ENCODE measurements at places on chromosomes 7 and 10.
A peak's percentile ranks its signal among the peaks of the same experiment; 100 is the strongest.

- no peaks in the 10 kb centered on the region for H3K36me3 ChIP-seq
- no peak overlapping the region for H3K27ac ChIP-seq
- H3K4me1 ChIP-seq, result no peaks in the 10 kb centered on the region
- no peak for DNase-seq
- no peak overlapping the region for H3K4me3 ChIP-seq
- H3K27me3 ChIP-seq, result no peaks in the 10 kb centered on the region
Observed at GRCh38 chr7:123327661-123328060, 127.9 kb upstream of the SLC13A1 start.

- no peaks in the 10 kb centered on the region for H3K36me3 ChIP-seq
- H3K4me3 ChIP-seq, result no peak overlapping the region
- DNase-seq, result no peak
- H3K27me3 ChIP-seq, result peaks cover 54% of the 10 kb centered on the region
- H3K4me1 ChIP-seq, result peaks cover 34% of the 10 kb centered on the region
- no peak overlapping the region for H3K27ac ChIP-seq
Observed at GRCh38 chr10:75616874-75617478, 185.6 kb downstream of the LRMDA start.

DNA sequence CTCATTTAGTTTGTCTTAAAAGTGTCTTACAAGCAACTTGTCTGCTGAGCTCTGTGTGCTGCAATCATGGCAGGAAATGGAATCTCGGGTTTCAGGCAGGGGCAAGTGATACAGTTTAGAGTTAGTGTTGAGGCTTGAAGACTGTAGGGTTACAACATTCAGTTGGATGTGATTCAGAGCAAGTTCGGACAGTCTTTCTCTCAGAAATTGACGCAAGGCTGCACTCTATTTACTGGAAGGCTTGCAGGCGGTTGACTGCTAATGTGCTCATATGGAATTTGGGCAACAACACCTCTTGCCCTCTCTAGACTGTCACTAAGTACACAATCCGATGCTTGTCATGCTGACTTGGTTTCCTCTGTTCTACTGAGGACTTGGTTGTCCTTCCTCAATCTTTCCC, 161.7 kb upstream of the BMPER start:
- H3K4me1 ChIP-seq, result peaks cover 5% of the 10 kb centered on the region
- peaks cover 5% of the 10 kb centered on the region for H3K27me3 ChIP-seq
- DNase-seq, result no peak
- no peak overlapping the region for H3K4me3 ChIP-seq
- H3K36me3 ChIP-seq, result no peaks in the 10 kb centered on the region

- H3K27ac ChIP-seq, result no peak overlapping the region
- H3K27me3 ChIP-seq, result no peaks in the 10 kb centered on the region
- peaks cover 5% of the 10 kb centered on the region for H3K36me3 ChIP-seq
- no peak overlapping the region for H3K4me3 ChIP-seq
- no peak for DNase-seq
Observed at GRCh38 chr7:105470090-105470489, 52.0 kb downstream of the PUS7 start.

DNA sequence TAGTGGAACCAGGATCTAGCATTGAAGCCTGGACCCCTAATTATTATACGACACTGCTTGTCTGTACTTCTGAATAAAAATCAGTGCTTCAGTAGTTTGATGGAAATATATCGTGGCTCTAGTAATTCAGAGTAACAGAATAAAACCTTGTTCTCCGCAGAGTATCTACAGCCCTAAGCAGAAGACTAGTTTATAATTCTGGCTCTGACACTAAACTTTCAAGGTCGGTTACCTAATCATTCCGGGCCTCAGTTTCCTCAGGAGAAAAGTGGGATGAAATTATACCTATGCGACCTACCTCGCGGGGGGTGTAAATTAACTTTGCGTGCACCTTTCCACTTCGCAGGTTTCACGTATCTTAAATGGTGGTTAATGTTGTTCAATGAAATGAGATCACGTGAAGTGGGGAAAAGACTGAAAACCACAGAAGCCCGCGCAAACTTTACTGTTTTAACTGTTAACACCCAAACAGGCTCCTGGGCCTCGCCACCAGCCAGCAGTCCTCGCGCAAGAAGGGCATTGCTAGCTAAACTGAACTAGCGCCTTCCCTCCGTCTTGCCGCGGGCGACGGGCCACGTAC, 615 bp downstream of the THAP5 start:
- peaks cover 25% of the 10 kb centered on the region for H3K36me3 ChIP-seq
- H3K4me1 ChIP-seq, result peaks cover 35% of the 10 kb centered on the region
- H3K27me3 ChIP-seq, result no peaks in the 10 kb centered on the region
- H3K27ac ChIP-seq, result peak overlapping the region; percentile 99

- no peak overlapping the region for H3K4me3 ChIP-seq
- no peak overlapping the region for H3K27ac ChIP-seq
- H3K27me3 ChIP-seq, result peaks cover 23% of the 10 kb centered on the region
- DNase-seq, result no peak
- H3K4me1 ChIP-seq, result no peaks in the 10 kb centered on the region
Observed at GRCh38 chr10:26650406-26650805, 47.1 kb upstream of the PDSS1 start.

DNA sequence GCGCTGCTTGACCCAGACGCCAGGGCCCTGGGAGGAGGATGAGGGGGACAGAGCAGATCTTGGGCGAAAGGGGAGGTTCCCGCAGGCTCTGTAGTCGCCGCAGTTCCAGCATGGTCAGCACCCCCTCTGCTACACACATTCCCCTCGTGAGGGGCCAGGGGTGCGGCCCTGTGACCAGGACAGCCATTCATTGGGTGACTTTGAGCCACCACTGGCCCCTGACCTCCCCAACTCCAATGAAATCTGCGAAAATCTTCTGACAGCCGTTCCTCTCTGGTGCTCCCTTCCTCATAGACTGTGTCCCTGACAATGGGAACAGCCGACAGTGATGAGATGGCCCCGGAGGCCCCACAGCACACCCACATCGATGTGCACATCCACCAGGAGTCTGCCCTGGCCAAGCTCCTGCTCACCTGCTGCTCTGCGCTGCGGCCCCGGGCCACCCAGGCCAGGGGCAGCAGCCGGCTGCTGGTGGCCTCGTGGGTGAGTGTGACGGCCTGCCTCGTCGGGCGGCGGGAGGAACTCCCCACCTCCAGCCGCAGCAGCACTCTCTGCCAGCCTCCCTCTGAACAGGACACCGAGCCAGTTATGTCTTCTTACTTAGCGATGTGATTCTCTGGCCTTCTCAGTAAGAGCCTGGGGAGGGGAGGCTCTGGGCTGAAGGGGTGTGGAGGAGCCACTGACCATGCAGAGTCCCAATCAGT, 825 bp downstream of the TMEM176A start:
- no peak overlapping the region for H3K27ac ChIP-seq
- H3K4me3 ChIP-seq, result peak overlapping the region; percentile 57
- DNase-seq, result no peak
- H3K36me3 ChIP-seq, result no peaks in the 10 kb centered on the region
- H3K4me1 ChIP-seq, result peaks cover 4% of the 10 kb centered on the region
- H3K27me3 ChIP-seq, result peaks cover 80% of the 10 kb centered on the region

- DNase-seq, result no peak
- no peaks in the 10 kb centered on the region for H3K4me1 ChIP-seq
- H3K27me3 ChIP-seq, result peaks cover 38% of the 10 kb centered on the region
- no peaks in the 10 kb centered on the region for H3K36me3 ChIP-seq
- no peak overlapping the region for H3K27ac ChIP-seq
Observed at GRCh38 chr10:105195831-105196230, 554.7 kb downstream of the SORCS3 start.

DNA sequence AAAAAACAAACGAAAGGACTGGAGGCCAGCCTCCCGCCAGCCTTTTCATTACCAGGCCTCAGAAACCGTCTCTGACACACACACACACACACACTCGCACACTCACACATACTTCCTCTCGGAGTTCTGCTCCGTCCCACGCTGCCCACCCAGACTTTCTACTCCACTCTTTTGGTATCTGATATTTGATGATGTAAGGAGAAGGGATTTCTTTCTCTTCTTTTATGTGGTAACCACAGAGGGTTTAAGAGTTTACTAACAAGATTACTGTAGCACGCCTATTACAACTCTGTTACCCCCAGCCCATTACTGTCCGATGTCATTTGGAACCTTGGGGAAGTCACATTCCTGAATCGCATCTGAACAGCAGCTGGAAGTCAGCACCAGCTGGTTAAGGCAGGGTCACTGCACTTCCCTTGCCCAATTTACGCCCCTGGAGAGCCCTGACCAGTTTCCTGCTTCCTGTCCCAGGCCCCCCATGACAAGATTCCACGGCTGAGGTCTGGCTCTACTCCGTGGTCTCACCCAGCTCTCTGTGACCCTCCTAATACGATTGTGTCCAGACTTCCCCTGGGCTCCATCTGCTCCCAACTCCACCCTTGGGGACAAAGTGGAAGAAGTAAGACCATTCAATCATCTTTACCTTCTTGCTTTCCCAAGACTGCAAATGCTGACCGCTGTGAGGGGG, 1.1 kb downstream of the DENND2A start:
- DNase-seq, result no peak
- H3K27ac ChIP-seq, result peak overlapping the region; percentile 96
- H3K4me1 ChIP-seq, result peaks cover 46% of the 10 kb centered on the region
- H3K27me3 ChIP-seq, result no peaks in the 10 kb centered on the region

GRCh38 chr10:129096065-129096984, 370.7 kb upstream of the MGMT start:
- H3K36me3 ChIP-seq, result no peaks in the 10 kb centered on the region
- no peak overlapping the region for H3K4me3 ChIP-seq
- H3K27ac ChIP-seq, result peak overlapping the region; percentile 72

DNA sequence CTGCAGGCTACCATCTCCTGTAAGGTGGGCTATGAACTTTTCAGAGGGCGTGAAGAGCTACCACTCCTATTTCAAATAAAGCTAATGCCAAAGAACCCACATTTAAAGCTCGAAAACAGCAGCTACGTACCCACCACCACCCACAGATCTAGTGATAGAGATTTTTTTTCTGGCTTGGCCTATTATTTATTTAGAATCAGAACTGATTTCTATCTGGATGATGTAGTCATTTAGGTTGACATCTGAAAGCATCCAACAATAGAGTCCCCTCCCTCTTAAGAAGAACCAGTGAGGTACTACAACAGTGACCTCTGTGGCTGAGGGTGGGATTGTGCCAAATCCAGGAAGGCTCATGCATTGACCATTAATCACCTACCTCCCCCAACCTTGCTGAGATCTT, 113.8 kb upstream of the ADO start:
- H3K27ac ChIP-seq, result no peak overlapping the region
- peaks cover 14% of the 10 kb centered on the region for H3K4me1 ChIP-seq
- H3K4me3 ChIP-seq, result no peak overlapping the region
